Transverse colon (tissue), 4 donors: ENCODE measurements at places on chromosomes 5 and 9. TPM values are rescaled to one million over a fixed set of nuclear protein-coding genes. Genes with fewer than 3 reads are reported as not detected.

DNA sequence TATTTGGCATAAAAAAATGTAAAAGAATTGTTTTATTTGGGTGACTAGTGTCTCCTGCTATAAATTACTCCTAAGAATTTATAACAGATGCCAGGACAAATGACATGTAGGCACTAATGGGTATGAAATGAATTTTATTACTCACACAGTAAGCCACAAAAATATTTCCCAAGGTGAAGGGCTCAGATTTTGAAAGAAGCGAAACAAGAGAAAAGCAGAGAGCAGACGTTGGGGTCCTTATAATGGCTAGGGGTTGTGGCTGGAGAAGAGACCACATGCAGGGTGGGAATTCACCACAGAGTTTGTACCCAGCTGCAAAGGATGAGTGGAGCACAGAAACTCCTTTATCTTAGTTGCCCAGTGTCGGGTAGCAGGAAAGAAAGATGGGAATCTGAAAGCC, 45.0 kb upstream of the PRR16 start:
- DNase-seq = no peak

- no peak for DNase-seq
These were observed 37.2 kb downstream of the EGR1 start for GRCh38 chr5:138502521-138502920.

DNA sequence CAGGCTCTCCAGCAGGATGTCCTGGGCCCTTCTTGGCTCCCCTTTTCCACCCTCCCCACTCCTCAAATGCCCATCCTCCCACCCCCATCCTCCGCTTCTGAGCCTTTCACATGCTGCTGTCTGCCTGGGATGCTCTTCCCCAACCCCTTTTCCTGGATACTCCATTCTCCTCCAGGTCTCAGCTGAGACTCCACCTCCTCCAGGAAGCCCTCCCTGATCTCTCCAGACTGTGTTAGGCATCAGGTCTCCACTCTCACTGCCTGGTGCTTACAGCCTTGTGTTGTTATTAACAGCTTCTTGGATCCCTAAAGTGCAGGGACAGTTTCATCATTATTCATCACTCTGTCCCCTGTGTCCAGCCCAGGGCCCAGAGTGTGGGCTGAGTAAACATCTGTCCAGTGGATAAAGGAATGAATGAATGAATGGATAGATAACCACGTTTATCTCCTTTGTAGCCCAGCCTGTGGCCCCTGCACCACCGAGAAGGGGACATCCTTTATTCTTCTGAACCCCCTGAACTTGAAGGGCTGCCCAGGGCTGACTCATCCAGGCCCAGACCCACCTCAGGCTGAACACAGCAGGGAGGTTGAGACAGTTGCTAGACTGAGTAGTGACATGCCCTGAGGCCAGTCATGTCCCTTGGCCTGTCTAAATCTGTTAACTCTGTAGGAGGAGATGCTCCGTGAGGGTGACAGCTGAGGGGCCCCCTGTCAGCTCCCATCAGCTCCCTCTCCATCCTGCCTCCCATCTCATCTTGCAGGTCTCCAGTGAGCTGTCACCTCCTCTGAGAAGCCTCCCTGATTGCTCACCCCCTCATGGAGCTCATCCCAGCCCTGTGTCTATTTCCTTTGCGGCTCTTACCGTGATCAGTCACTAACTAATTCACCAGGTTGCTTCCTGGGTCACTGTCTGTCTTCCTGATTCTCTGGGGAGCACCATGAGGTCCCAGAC, 14.6 kb upstream of the LAMC3 start:
- no peak for DNase-seq

- DNase-seq = no peak
These were observed 517.5 kb downstream of the AGTPBP1 start for GRCh38 chr9:85224301-85224700.

DNA sequence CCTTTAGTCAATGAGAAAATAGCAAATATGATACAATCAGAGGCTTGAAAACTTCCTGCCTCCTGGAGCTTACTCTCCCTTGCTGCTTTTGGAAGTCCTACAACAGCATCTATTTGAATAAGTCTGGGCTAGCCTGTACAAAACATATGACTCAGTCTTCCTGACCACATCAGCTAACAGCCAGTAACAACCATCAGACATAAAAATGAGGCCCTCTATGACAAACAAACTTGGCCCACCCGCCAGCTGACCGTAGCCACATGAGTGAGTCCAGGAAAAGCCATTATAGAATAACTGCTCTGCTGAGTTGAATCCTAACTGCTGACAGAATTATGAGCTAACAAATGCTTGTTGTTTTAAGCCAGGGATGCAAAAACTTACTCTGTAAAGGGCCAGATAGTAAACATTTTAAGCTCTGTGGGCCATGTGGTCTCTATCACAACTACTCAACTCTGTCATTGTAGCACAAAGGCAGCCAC, 347.6 kb downstream of the PTPRD start:
- DNase-seq = no peak

- peak; percentile 12 for DNase-seq
These were observed 112.6 kb upstream of the ZNF608 start for GRCh38 chr5:124859027-124859426.

GRCh38 chr9:130289711-130290241, 24.2 kb downstream of the HMCN2 start:
- no peak for DNase-seq

DNA sequence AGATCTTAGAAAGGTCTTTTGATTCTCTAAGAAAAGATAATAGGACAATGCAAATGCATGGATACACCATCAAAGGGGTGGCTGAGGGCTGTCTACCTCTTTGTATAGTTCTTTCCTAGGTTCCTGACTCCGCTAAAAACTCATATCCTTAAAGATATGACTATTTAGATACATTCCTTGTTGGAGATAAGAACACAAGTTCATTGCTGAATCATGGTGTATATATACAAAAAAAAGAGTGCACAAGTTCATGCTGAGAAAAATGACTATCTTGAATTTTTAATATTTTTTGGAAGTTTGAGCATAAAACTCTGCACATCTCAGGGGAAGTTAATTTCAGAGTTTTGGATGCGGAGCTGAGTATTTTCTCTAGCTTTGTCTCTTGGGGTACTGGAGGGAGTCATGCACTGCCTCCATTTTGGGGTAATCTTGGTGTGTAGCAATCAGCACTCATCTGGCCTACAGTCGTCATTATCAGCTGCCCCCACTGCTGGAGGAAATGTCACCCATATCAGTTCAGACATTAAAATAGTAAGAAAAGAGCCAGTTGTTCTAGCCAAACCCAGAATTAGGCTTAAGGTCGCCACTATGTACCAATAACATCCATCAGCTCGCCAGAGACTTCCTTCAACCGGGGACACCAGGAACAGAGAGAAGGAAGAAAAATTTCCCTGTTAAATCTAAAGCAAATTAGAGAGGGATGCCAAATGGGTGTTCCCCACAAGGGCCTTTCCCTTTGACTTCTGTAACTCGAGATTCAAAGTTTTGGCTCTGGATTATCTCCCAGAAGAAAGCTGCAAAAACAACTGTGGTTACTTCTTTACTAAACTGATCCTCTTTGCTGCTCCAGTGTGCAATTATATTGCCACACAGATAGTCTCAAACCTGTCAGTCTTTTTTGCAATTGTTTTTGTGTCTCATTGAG, 49.0 kb downstream of the PTTG1 start:
- DNase-seq = peak; percentile 15

GRCh38 chr9:133137451-133138231, 16.6 kb upstream of the RALGDS start:
- no peak for DNase-seq

- peak; percentile 26 for DNase-seq
These were observed 97.4 kb downstream of the DAB2IP start for GRCh38 chr9:121748727-121749423.

- no peak for DNase-seq
These were observed 106.0 kb downstream of the HACD4 start for GRCh38 chr9:20925256-20926045.

- no peak for DNase-seq
These were observed 222.2 kb downstream of the TMEM167A start for GRCh38 chr5:82854956-82855355.

GRCh38 chr9:4762886-4763541, 22.0 kb upstream of the AK3 start:
- peak; percentile 53 for DNase-seq

- no peak for DNase-seq
These were observed 782.9 kb downstream of the CDH12 start for GRCh38 chr5:22070186-22070728.

DNA sequence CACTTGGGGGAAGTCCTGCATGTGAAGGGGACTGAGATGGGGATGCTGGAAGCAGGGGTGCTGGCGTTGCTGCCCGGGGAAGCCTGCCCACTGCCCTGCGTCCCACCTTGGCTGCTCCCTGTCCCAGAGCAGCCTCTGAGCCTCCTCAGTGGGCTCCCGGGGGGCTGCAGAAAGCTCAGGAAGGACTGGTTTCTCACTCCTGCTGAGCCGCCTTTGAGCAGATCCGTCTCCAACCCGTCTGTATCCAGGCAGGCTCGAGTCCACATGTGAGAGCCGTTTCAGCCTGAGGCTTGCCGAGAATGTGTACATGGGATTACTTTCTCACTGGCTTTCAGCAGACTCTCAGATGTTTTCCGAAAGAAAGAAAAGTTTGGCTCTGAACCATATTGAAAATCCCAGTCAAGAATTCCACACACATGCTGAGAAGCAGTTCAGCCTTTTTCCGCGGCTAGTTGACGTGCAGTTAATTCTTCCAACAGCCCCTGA, 95.3 kb upstream of the COL5A1 start:
- DNase-seq = no peak

DNA sequence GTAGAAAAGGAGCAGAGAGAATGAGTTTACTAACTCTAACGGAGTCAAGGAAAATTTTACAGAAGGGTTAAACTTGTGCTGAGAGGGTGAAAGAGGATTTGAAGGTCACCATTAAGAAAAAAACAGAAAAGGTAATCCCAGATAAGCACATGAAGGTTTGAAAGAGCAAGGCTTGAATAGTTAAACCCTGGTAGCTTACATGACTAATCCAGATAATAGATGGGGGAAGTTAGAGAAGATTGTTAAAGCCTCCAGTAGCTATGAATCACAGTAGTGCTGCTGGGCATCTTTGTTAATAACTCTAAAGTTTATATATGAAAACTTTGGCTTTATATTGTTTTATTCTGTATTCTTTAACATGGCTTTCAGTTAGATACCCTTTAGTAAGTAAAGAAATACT, 354.5 kb upstream of the FTMT start:
- no peak for DNase-seq

GRCh38 chr5:147084702-147085101, 150.1 kb upstream of the STK32A start:
- DNase-seq = no peak

- DNase-seq = no peak
These were observed 97.7 kb downstream of the GDNF start for GRCh38 chr5:37742111-37742510.

DNA sequence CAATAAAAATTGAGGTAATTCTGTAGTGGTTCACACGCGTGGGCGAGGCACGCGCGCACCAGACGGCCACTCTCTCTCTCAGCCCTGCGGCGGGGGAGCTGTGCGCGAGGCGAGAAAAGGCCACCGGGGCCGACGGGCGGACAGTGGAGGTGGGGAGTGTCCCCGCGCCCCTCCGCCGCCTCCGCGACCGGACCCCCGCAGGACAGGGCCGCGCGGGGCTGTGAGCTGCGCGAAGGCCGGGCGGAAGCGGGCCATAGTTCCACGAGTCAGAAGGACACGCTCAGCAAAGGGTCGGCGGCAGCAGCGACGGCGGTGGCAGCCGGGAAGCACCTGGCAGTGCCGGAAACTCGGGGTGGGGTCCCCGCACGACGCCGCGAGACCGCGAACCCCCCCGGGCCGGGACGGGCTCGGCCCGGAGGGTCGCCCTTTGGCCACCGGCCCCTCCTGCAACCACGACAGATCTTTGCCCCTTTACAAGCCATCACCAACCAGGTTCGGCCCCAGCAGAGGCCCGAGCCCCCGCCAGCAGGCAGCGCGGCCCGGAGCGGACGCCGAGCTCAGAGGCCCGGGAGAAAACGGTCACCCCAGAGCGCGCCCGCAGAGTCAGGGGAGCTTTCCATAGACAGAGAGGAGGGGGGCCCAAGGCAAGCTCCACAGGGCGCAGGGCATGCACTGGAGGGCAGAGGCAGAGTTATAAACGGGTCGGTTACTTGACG, 60.9 kb downstream of the ZNF354C start:
- DNase-seq = no peak

DNA sequence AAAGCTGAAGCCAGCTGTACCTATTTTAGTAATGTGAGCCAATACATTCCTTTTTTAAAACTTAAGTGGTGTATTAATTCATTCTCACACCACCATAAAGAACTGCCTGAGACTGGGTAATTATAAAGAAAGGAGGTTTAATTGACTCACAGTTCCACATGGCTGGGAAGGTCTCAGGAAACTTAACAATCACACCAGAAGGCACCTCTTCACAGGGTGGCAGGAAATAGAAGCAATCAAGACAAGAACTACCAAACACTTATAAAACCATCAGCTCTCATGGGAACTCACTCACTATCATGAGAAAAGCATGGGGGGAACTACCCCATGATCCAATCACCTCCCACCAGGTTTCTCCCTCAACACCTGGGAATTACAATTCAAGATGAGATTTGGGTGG, 21.0 kb downstream of the ESM1 start:
- no peak for DNase-seq

- no peak for DNase-seq
These were observed 38.5 kb downstream of the SNCAIP start for GRCh38 chr5:122350496-122350895.

- DNase-seq = no peak
These were observed 39.4 kb downstream of the GALNT12 start for GRCh38 chr9:98846879-98847278.

DNA sequence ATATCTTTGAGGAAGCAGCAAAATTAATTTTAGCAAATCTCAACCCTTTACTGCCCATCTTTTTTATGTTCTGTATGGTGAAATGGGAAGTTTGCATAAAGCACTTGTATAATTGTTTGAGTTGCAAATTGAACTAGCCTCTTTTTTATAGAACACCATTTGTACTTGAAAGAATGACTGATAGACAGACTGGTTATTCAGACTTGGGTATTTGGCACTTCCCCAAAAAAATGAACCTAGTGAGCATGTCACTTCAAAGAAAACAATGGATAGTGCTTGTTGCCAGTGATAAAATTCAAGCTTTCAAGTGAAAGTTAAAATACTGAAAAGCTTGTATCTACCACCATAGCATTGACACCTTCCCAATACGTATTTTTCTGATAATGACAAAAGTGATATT, 115.8 kb downstream of the ERCC6L2 start:
- DNase-seq = no peak

- DNase-seq = no peak
These were observed 179.5 kb downstream of the MARCHF11 start for GRCh38 chr5:16000056-16000455.

DNA sequence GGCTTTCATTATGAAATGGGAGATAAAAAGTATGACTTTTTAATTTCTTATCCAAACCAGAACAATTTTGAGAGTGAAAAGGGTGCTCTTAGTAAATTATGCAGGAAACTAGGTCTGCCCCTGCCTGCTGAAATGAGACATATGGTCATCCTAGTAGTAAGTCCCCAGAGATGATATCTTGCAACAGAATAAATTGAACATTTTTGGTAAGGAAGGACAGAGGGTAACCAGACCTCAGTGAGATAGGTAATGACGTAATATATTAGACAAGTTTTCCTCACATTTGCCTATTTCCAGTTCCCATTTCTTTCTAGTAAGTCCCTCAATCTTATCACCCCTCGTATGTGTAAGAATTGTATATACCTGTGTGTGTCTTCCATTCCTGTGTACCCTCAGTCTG, 91.8 kb downstream of the EQTN start:
- DNase-seq = no peak

PIP5K1B gene
- 88.9 TPM for total RNA-seq

ACTBL2 gene
- total RNA-seq = not detected

CDK9 gene
- 45.2 TPM for total RNA-seq

SPINK6 gene
- total RNA-seq = not detected

GABRG2 gene
- 0.27 TPM for total RNA-seq

CDO1 gene
- 0.40 TPM for total RNA-seq

DENND4C gene
- total RNA-seq = 143 TPM

EFNA5 gene
- total RNA-seq = 9.4 TPM

FBP2 gene
- not detected for total RNA-seq

PCDHB10 gene
- total RNA-seq = 0.68 TPM

SEMA5A gene
- 34.8 TPM for total RNA-seq
